ENCODE measurements at places on chromosomes 16 and 17. TPM values are rescaled to one million over a fixed set of nuclear protein-coding genes. Genes with fewer than 3 reads are reported as not detected.

The SLC13A2 gene
- total RNA-seq = not detected

The C17orf100 gene
- under 0.01 TPM for total RNA-seq

The CLEC19A gene
- not detected for total RNA-seq

The RNF43 gene
- total RNA-seq = 0.15 TPM

The NPIPB13 gene
- total RNA-seq = 1.5 TPM

The MC1R gene
- total RNA-seq = 10.6 TPM

The HS3ST3B1 gene
- total RNA-seq = 5.6 TPM

The FBXO47 gene
- total RNA-seq = not detected

The ADORA2B gene
- 108 TPM for total RNA-seq

The ASPHD1 gene
- 13.5 TPM for total RNA-seq

The RNF222 gene
- not detected for total RNA-seq

The PPL gene
- 0.68 TPM for total RNA-seq

The TIGD7 gene
- 3.9 TPM for total RNA-seq

The MYH8 gene
- total RNA-seq = not detected

The HBA1 gene
- not detected for total RNA-seq

The WDR59 gene
- 17.7 TPM for total RNA-seq

The MGAT5B gene
- total RNA-seq = 0.08 TPM

The C16orf92 gene
- total RNA-seq = not detected

The ACE gene
- 2.0 TPM for total RNA-seq

The DPEP3 gene
- not detected for total RNA-seq

The UMOD gene
- total RNA-seq = not detected

The ZG16 gene
- total RNA-seq = not detected

The CLEC18B gene
- 0.47 TPM for total RNA-seq

The VAT1L gene
- total RNA-seq = 0.08 TPM

Data from smooth muscle cell of the coronary artery (primary cell).